ENCODE measurements at places on chromosomes 1 and 21.

DNA sequence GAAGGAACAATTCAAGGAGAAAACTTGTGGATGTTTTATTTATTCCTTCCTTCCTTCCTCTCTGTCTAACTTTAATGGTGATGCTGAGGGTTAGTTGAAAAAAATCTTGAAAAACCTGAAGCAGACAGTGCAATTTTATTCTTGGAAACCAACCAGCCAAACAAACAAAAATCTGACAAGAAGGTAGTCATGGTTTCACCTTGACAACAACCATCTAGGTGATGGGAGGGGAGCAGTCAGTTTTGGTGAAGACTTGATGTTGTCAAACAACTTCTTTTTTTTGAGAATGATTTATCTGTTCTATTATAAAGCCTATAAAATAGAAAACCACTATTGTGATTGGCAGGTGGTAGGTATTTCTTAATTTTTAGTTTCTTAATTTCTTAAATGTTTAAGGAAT is 92.4 kb upstream of the GPR88 start:
- no peak for DNase-seq

DNA sequence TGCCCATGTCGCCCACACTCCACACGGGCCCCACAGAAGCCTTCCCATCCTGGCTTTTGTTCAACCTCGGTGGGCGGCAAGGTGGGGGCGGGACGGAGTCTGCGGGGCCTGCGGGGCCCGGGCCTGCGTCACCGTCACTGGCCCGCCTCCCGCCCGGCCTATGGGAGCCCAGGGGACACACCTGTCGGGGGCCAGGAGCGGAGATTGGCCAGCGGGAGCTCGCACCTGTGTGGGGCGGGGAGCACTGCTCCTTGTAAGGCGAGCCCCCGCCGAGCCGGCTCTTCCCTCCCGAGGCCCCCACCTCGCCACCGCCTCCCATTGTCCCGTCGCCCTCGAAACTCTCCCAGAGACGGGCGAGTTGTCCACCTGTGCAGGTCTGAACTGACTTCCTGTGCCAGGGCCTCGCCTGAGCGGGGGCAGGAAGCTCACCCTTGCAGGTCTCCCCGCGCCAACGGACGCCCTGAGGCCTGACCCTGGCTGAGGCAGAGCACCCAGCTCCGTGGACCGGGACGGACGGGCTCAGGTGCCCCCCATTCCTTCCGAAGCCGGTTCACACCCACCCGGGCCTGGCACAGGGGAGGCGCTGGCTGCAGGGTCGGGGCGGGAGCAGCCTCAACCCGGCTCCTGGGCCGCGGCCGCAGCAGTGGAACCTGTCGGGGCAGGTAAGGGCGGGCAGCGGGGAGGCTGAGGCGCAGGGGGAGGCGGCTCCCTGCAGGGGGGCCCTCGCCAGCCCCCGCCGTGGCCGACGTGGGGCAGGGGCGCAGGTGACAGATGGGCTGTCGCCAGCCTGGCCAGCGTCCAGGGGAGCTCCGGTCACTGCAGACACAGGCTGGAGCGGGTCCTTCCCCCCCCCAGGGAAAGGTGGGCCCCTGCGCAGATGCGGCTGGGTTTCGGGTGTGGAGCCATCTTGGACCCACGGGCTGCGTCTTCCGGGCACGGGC is 10.8 kb upstream of the TTLL10 start:
- no peak for DNase-seq

- DNase-seq, result no peak
Observed at GRCh38 chr1:22808186-22808675, 97.6 kb downstream of the EPHB2 start.

DNA sequence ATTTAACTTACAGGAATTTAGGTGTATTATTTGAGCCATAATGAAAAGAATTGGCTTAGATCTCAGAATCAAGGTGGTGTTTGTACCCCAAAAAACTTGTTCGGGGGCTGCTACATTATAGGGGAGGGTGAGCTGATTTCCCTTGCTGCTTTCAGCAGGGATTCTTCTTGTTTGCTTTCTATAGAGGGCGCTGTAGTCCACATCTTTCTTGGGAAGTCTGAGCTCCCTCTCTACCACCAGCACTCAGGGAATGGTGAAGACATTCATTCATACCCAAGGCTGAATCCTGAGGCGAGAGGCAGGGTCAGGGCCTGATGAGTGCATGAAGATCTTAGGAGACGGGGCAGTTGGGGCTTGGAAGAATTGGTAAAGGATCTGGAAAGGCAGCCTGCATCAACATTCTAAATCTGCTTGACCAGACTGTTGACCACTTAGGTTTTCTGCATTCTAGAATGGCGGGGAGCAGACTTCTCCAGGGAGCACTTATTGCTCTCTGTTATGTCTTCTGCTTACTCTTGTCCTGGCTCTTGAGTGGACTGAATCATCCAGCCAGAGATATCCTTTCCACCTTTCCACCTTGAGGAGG is 18.9 kb downstream of the SPATA46 start:
- DNase-seq, result peak; percentile 57

GRCh38 chr1:192357924-192358323 is 41.1 kb downstream of the RGS21 start:
- no peak for DNase-seq

- no peak for DNase-seq
Observed at GRCh38 chr1:31658721-31659120, 14.0 kb upstream of the PEF1 start.

DNA sequence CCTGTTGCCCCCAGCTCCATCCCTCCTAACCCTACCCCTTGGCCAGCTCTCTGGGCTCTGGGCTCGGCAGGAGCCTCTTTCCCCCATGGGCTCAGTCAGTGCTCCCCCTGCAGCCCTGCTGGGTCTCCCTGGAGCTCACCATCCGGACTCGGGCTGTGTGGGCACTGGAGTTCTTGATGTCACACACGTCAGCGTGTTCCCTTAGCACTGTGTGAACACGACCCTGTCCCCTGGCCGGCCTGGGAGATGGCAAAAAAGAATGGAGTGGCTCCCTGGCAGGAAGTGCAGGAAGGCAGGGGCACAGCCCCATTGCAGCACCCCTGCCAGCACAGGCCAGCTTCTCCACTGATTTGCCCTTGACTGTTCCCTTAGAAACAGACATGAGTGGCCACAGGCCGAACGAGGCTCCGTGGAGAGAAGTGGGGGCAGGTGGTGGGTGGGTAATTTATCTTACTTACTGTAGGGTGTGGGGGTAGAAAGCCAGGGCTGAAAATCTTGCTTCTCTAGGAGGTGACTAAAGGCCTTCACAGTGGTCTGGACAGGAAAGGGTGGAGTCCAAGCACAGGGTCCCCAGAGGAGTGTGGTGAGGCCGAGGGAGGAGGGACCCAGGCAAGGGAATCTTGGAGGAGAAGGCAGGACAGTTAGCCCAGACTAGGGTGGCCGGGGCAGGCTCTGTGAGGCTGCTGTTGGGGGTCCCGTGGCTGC is 381.7 kb upstream of the VAMP3 start:
- DNase-seq, result no peak

GRCh38 chr1:64320922-64321614 is 117.6 kb downstream of the UBE2U start:
- peak; percentile 81 for DNase-seq

DNA sequence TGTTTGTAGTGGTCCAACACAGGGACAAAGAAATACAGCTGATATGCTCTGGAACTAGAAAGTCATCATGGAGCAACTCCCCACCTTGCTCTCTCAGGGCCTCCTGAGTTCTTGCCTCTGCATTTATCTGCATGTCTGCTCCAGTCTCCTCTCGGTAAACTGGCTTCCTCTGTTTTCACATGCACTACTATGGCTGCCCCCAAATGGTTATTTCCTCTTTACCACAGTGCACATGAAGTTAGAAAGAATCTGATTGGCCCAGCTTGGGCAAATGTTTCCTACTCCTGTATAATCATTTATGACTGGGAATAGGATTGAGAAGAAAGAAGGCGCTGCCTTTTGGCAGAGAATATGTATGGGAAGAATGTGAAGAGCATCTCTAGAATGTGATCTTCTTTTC is 16.5 kb upstream of the PSMB2 start:
- DNase-seq, result no peak

DNA sequence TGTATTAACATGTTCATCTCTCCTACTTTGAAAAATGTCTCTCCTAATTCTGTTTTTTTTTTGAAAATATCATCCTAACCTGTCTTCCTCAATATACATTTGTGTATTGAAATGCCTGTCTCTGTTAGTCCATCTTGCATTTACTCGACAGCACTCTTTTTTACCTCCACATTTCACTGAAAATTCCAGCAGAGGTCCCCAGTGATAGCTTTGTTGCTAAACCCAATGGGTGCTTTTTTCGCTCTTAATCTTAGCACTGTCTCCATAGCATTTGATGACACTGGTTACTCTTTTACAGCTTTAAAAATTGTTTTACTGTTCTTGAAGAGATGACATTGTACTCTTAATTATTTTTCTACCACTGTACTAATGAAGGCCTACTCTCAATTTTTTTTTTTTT is 10.8 kb downstream of the OSBPL9 start:
- no peak for DNase-seq

DNA sequence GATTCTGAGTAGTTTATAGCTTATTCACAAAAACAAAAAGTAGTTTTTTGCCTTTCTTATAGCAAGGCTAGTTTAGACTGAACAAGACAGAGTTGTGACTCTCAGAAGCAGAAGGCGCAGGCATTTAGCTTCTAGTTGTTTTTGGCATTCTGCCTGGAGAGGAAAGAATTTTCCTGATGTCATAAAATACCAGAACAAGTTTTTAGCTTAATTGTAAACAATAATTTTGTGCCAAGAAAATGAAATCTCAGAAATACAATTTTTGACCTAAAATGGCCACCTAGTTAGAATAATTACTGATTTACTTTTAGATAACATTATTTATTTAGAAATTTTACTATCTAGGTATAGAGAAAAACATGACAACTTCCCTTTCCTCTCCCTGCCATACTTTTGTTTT is 1.0 kb downstream of the DNAJB4 start:
- DNase-seq, result no peak

- DNase-seq, result peak; percentile 26
Observed at GRCh38 chr1:22326931-22327330, 124.7 kb upstream of the ZBTB40 start.

GRCh38 chr1:211895126-211895759 is 64.7 kb upstream of the LPGAT1 start:
- DNase-seq, result no peak

DNA sequence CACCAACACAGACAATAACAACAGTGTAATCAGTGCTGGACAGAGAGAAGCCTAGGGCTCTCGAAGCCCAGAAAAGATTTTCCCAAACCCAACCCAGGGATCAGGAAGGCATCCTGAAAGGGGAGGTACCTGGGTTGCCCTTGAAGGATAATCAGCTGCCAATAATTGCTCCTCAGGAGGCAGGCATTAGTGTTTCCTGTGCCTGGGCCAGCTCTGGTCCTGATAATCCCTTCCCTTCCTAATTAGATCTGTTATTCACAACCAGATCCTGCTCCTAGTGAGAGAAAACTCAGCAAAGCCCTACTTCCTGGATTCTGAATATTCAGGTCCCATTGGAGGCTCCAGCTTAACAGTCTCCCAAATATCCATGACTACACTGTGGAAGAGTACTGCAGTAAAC is 117.4 kb downstream of the DMRTA2 start:
- DNase-seq, result peak; percentile 56

- DNase-seq, result peak; percentile 62
Observed at GRCh38 chr1:25992689-25993171, 5.1 kb downstream of the PAFAH2 start.

DNA sequence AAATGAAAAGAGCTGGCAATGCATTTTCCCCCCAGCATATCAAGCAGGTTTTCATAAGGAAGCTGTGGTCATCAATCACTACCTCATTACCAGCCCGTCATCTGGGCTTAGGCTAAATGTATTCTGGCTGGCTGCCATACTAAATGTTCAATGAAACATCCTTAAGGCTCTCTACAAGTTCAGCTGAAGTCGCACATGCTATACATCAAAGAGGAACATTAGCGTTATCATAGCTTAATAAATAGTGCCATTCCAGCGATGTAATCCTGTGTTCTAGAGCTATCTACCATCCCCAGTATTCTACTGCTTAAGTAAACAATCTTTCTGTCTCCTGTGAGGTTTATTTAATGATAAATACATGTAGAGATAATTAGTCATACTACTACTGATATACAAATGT is 288.8 kb downstream of the DPYD start:
- peak; percentile 86 for DNase-seq

- DNase-seq, result no peak
Observed at GRCh38 chr1:72366466-72366865, 84.1 kb upstream of the NEGR1 start.

DNA sequence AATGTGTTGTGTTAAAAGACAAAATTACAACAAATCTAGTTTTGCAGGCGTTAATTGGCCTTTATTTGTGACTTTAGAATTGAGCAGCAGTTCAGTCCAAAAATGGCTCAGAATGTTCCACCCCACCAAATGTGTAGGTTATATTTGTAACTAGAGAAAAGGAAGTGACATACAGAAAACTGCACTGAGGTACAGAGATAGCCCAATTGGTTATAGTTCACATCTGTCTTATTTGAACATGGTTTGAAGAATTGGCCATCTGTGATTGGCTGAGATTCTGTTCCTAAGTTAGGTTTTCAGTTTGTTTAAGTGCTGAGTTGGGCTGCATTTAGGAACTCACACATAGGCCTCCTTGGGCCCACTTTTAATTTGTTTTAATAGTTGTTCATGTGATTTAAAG is 12.0 kb upstream of the FMO2 start:
- no peak for DNase-seq

- no peak for DNase-seq
Observed at GRCh38 chr1:89451011-89451410, 73.6 kb upstream of the LRRC8B start.

DNA sequence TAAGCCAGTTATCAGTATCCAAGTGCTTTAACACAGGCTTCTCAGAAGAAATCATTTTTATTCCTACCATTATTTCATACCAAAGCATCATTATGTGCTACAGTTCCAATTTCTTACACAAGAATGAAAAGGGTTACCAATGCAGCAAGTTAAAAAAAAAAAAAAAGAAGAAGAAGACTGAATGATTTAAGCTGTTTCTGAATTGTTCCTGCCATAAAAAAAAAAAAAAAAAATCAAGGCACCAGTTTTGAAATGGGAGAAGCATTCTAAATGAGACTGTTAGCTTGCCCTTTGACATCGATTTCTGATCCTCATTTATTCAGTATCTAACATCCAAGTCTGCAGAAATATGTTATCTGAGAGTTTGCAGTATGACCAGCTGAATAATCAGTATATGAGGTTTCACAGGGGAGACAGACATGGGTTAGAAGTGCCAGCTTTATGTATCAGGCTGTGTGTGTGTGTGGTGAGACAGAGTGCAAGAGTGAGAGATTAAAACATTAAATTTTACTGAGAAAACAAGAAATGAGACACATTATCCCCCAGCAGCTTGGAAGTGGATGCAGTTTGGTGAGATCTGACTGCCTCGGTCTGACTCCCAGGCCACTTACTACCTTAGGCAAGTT is 105.8 kb downstream of the COLGALT2 start:
- no peak for DNase-seq

DNA sequence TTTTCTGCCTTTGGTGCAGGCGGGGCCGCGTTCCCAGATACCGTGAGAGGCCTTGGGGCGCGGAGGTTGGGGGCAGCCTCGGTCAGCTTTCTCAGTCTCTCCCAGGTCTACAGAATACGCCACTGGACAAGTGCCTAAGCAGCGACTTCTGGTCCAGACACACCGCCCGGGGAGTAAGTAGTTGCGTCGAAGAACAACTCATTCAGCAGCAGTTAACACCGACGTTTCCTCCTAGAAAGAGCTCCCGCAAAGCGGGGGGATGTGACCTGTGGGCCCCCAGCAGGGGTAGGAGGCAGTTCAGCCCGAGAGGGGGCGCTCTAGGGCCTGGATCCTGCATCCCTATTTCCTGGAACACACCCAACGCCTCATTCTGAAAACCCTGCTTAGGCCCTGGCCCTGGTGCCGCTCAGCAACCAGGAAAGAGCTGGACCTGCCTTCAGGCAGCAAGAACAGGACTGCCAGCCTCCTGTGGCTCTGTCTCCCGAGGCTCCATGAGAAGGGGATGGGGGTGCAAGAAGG is 6.5 kb upstream of the BARHL2 start:
- DNase-seq, result no peak

- no peak for DNase-seq
Observed at GRCh38 chr1:187641907-187642306, 813.2 kb downstream of the PLA2G4A start.
